Fibroblast of skin of right quadriceps (primary cell): ENCODE measurements at places on chromosomes 5 and 9.

DNA sequence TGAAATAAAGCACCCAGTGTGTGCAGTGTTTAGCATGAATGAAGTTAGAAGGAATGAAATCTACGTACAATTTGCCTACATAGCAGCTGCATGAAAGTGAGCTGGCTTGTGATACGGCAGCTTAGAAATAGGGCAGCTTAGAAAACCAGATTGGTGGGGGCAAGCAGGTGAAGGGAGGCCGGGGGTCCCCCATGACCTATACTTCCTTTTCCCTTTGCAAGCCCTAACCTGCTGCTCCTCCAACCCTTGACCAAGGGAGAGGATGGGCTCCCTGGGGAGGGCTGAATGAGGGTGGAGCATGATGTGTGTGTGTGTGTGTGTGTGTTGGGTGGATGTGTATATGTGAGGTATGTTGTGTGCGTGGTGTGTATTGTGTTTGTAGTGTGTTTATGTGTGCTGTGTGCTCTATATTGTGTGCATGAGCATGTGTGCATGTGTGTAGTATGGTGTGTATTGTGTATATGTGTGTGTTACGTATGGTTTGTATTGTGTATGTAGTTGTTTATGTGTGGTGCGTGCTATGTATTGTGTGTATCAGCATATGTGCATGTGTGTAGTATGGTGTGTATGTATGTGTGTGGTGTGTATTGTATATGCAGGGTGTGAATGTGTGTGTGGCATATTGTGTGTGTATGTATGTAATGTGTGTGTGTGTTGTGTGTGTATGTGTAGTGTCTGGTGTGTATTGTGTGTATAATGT lies 72.1 kb downstream of the TENT4A start:
- no peak for DNase-seq

DNA sequence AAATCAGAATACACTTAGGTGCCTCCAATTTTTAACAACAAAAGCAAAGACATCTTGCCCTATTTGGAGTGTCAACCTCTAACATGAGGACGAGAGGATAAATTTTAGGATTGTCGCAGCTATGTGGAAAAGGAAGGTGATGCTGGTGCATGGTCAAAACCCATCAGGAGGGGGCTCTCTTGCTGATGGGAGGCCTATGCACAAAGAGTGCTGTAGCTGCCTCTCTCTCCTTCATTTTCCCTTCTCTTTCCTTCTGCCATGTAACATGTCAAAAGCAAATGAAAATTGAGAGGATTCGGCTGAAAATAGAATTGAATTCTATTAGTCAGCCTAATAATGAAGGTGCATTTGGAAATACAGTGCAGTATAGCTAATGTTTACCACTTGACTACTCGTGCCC lies 578.7 kb upstream of the ZNF462 start:
- DNase-seq: no peak

DNA sequence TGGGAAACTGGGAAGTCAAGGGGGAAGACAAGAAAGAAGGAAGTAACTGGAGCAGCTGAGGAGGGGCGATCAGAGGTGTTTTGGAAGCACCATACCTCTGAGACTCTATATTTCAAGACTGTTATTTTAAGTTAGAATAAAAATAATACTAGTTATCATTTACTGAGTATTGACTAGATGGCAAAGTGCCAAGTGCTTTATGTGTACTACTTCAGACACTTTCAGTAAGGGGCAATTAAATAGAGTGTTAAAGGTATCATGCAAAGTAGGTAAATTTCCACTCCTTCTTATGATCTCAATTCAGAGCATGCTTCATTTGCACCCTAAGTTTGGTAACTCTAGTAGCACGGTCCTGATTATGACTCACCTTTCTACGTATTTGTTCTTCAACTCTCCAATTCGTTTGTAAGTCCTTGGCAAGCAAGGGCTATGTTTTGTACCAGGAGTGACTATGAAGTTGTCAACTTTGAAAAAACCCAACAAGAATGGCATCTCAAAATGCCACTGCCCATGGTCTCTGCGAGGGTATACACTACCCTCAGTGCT lies 152.4 kb upstream of the RAPGEF1 start:
- DNase-seq: no peak

GRCh38 chr5:151595411-151595826 lies 4.3 kb upstream of the FAT2 start:
- no peak for DNase-seq

DNA sequence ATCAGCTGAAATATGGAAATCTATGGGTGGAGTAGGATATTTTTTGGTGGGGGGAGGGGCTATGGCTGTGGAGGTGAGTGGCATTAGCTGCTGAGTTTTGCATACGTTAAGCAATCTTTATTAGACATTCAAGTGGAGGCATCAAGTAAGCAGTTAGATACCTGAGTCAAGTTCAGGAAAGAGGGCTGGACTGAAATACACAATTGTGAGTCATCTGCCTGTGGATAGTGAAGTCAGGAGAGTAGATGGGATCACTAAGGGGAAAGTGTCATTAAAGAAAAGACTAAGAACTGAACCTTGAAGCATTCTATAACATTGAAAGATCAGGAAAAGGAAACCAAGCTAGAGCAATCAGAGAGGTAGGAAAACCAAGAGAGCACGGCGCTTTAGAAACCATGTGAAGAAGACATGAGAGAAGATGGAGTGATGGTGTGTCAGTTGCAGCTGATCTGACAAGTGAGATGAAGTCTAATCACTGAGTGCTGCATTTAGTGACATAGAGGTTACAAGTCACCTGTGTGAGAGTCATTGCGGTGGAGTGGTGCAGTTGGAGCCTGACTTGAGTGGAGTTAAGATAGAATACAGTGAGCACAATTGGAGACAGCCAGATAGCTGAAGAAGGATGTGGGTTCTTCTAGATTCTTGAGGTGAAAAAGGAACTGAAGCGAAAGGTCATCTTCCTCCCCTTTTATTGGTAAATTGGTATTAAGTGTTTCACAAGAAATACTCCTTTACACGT lies 88.7 kb downstream of the PIP5K1B start:
- DNase-seq: no peak

DNA sequence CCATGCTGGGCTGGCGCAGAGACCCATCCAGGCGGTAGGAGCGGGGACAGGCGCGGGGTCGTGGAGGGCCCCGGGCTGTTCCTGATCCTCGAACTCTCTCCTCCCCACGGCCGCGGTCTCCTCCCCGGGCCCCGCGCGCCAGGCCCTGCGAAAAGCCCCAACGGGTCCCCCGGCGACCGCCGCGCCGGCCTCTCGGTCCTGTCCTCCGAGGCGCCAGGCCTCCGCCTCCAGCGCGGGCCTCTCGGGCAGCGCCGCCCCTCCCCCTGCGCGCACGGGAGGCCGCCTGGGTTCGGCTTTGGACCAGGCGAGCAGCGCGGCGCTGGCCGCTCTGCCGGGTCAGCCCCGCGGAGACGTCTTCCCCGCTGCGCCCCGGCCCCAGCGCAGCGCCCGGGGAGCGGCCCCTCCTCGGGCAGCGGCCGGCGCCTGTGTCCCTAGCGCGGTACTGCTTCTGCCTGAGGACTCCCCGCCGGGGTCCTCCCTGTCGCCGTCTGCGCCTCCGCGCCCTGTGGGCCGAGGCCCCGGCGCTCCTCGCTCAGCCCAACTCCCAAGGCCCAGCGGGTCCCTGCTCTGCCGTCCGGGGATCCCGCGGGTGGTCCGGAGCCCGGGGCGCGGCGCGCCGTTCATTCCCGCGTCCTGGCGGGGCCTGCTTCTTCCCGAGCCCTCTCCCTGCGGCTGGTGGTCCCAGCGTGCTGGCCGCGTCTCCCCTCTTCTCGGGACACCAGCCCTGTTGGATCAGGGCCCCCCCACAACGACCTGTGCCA lies 13.4 kb downstream of the COL23A1 start:
- no peak for DNase-seq

DNA sequence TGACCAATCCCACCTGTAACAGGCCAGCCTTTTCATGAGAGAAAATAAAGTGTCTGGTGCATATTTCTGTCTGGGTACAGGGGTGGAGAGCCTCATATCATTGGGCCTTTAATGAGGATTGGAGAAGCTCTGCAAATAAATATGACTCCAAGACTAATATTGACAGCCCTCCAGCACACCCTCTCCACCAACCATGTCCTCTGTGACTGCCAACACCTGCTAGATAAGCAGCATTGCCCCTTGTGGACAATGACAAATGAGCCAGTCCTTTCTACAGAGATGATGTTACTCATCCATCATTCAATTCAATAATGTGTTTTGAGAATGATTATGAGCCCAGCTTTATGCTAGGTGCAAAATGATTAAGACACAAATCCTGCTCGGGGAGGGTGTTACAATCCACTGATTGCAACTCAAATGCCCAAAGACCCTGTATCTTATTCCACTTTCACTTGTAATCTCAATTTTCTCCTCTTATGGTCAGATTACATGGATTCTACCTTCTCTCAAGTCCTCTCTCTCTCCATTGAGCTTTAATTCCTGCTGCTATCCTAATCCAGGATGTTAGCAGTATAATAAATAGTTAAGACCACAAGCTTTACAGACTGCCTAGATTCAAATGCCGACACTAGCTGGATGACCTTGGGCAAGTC lies 2.1 kb upstream of the GFRA3 start:
- no peak for DNase-seq

DNA sequence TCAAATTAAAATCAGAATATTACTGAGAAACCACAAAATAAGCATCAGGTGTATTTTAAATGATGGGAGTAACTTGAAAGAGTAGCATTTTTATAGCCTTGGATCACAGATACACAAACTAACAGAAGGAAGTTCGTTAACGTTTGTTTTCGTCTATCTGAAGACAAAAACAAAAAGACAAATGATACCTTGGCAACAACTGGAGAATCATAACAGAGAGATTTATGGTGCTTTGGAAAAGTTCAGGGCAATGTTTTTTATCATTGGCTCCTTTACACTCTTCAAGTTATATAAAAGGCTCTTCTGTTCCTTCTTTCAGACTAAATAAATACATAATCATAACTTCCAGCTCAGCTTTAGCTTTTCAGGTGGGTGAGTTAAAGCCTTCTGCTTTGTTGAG lies 128.1 kb upstream of the VLDLR start:
- no peak for DNase-seq
